ENCODE measurements at places on chromosomes 2 and 18.

GRCh38 chr18:37393945-37394609 is 171.5 kb downstream of the CELF4 start:
- DNase-seq = no peak

DNA sequence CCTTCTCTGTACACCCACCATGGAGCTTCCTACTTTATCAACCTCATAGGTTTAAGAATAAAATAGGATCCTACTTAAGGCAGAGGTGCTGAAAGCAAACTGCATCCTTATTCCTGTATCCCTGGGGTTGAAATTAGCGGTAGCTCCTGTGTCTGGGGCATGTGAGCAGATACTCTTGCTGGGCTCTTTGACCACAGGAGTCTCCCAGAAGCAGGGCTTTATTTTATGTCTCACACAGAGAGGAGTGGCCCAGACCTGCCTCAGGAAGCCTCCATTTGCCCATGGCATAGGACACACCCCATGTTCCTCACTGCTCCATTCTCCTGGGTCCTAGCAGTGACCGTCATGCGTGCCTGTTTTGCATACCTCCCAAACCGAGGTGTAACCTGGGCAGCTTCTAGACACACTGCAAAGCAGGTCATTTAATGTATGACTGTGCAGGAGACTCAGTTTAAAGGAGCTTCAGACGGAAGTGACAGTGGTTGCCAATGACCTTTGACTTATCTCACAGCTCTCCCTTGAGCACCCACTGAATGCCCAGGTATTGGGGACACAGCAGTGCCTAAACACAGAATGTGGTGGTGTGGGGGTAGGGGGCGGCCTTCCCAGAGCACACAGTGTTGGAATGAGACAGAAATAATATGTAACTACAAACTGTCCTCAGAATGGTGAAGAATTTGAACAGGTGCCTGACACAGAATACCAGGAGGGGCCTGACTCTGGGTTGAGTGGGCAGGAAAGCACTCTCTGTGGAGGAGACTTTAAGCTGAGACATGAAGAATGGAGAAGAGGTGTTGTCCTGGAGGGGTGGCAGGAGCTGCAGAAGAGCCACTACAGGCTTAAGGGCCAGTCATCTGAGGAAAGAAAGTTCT is 3.7 kb downstream of the TMEM37 start:
- no peak for DNase-seq

DNA sequence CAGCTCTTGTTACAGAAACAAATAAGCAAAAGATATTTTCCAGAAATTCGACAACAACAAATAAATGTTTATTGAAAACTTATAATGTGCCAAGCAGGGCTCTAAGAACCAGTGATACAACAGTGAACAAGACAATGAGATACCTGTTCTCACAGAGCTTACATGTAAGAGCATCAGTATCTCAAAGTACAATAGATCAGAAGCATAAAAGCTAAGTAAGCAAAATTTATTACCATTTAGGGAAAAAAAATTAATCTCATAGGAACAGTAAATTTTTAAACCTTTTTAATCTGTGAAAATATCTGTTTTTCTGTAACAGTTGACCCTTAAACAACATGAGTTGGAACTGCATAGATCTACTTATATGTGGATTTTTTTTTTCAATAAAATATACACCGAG is 20.9 kb downstream of the ROCK1 start:
- no peak for DNase-seq

DNA sequence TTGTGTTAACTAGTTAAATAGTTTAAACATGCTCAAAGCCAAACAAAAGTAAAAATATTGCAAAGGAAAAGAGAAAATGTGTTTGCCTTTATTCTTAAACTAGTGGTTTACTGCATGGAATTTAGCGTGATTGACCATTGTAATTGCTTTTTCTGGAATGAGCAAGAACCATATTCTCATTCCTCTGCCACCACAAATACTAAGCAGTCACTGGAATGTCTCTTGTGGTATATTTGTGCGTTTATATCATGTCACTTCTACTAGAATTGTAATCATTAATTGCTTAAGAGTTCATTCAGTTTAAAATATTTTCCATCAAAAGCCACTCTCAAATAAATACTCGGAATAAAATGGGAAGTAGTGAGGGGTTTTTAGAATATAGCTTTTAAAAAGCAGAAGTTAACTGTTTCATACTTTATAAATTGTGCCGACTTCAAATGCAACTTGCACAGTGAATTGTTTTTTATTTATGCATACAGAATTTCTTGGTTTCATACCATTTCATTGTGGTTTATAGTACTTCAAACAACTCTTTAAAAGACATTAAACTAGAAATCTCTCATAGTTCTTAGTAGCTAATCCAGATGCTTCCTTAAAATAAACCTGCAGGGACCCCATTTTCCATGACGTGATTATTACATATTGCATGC is 288.1 kb downstream of the EPHA4 start:
- no peak for DNase-seq

DNA sequence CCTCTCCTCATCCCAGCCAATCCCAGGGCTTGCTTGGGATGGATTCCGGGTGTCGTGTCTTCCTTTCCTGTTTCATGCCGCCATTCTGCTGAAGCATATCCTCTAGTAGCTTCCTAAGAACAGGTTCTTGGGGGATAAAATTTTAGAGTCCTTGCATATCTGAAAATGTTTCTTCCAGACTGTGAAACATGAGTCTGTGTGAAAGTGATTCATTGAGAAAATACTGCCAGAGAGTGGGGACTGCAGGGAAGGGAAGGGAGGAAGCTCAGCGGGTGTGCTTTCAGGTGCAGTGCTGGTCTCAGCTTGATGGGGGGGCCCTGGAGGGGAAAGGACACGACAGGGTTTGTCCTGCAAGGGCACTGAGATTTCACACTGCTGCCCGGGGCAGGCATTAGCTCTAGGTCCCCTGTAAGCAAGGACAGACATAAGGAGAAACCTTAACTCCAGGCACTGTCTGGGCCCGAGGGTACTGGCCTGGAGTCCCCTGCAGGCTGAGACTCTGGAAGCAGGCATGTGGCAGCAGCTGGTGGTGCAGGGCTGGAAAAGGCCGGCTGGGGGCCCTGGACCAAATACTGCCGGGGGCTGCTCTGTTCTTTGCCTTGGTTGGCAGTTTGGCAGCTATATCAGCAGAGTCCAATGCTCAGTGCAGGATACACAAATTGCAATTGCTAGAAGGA is 97.6 kb upstream of the HS6ST1 start:
- no peak for DNase-seq

DNA sequence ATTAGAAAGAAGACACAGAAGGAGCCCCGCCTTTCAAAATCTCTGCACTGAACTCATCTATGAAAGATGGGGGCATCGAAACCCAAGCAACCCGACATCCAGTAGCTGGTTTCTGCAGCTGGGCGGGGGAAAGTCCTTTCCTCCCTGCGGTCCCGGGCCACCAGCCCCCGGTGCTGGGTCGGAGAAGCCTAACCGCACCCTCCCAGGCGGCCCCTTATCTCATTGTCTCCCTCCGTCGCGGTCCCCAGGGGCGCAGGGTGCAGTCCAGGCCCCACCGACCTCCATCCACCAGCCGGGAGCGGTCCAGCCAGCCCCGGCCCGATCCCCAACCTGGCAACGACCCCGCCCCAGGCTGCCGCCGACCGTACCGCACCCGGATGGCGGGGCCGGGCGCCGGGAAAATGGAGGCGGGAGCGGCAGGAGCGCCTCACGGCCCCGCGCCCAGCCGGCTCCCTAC is 452 bp downstream of the RAPH1 start:
- no peak for DNase-seq

DNA sequence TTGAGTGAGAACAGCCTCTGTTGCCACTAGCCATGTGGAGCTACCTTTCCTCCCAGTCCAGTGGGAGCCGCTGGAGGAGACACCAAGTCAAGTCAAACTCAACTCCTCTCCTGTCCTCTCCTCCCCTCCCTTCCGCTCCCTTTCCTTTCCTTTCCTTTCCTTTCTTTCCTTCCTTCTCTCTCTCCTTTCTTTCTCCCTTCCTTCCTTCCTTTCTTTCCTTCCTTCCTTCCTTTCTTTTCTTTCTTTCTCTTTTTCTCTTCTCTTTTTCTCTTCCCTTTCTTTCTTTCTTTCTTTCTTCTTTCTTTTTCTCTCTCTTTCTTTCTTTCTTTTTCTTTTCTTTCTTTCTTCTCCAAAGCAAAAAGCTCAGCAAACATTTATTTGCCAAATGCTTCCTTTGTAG is 44.5 kb downstream of the THNSL2 start:
- no peak for DNase-seq

DNA sequence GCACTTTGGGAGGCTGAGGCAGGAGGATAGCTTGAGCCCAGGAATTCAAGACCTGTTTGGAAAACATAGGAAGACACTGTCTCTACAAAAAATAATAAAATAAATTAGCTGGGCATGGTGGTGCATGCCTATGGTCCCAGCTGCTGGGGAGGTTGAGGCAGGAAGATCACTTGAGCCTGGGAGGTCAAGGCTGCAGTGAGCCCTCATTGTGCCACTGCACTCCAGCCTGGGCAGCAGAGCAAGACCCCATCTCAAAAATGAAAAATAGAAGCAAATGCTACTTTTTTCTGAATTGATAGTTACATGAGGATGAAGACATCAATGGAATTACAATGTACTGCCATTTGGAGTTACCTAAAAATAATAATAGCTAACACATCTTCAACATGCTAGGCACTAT is 31.9 kb downstream of the METTL21A start:
- DNase-seq = no peak

- DNase-seq = no peak
These were observed 203.5 kb downstream of the CYP26B1 start for GRCh38 chr2:71944183-71944550.

Measured in effector memory CD4-positive, alpha-beta T cell (primary cell).